Keratinocyte (primary cell): ENCODE measurements at places on chromosomes 7 and 10. TPM values are rescaled to one million over a fixed set of nuclear protein-coding genes. Genes with fewer than 3 reads are reported as not detected.

- DNase-seq: no peak
- peak overlapping the region; percentile 10 for H3K27ac ChIP-seq
- no peak overlapping the region for H3K4me3 ChIP-seq
- H3K36me3 ChIP-seq: no peaks in the 10 kb centered on the region
- H3K27me3 ChIP-seq: no peaks in the 10 kb centered on the region
- H3K4me1 ChIP-seq: peaks cover 25% of the 10 kb centered on the region
Observed at GRCh38 chr7:35035511-35035961, 1.7 kb downstream of the DPY19L1 start.

The CALCR gene
- not detected in 3 replicates for polyA plus RNA-seq

DNA sequence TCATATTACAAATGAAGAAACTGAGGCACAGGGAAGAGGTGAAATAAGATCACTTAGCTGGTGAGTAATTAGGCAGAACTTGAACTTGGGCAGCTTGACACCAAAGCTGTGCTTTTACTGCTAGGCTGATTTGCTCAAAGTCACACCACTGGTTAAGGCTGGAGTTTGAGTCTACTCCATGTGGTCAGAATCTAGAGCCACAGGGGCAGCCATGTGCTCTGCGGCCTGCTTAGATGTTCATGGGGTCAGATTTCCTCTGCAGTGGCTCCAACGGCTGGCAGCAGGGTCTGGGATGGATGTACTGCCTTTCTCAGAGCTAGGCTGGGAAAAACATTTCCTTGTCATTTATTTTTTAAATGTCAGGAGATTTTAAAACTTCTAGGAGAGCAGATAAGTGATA, 417.5 kb downstream of the KCNMA1 start:
- no peaks in the 10 kb centered on the region for H3K27me3 ChIP-seq
- no peak overlapping the region for H3K27ac ChIP-seq
- H3K36me3 ChIP-seq: no peaks in the 10 kb centered on the region
- H3K4me3 ChIP-seq: no peak overlapping the region
- DNase-seq: no peak

The DIP2C gene
- 1.0 to 2.0 TPM (median 1.3 TPM) in 3 replicates for polyA plus RNA-seq

- no peak for DNase-seq
- H3K27ac ChIP-seq: no peak overlapping the region
Observed at GRCh38 chr7:83015916-83016315, 146.8 kb downstream of the PCLO start.

DNA sequence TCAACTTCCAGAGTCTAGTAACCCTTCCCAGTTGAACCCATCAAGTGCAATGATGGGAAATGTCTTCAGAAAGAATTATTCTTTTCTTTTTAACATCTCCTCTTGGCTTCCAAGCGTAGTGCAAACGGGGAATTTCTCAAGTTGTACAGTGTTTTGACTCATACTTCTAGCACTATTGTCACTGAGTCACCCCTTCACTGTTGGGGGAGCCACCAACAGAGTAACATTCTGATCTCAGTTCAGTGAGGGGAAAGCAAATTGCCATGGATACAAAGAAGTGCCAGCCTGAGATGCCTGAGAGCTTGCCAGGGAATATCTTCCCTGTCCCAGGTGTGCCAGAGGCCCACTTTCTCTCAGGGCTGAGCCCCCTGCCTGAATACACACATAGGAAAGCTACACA, 31.0 kb downstream of the CYP3A5 start:
- no peak overlapping the region for H3K27ac ChIP-seq
- H3K4me1 ChIP-seq: no peaks in the 10 kb centered on the region
- DNase-seq: no peak
- H3K36me3 ChIP-seq: peaks cover 3% of the 10 kb centered on the region
- no peaks in the 10 kb centered on the region for H3K27me3 ChIP-seq

DNA sequence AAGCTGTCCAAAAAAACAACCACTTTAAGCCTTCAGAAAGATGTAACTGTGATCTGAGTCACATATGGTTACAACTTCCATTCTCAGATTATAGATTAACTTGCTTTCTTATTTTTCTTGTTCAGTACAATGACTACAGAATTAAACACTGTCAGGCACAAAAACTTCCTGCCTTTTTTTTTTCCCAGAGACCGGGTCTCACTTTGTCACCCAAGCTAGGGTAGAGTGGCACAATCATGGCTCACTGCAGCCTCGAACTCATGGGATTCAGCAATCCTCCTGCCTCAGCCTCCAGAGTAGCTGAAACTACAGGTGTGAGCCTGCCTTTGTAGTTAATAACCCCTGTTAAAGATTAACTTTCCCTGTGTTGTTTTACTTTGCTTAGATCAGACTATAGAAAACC, 163.2 kb downstream of the AVL9 start:
- no peaks in the 10 kb centered on the region for H3K27me3 ChIP-seq
- DNase-seq: no peak
- H3K4me3 ChIP-seq: no peak overlapping the region
- no peak overlapping the region for H3K27ac ChIP-seq
- peaks cover 3% of the 10 kb centered on the region for H3K4me1 ChIP-seq

GRCh38 chr7:31894308-31894707, 175.9 kb downstream of the PDE1C start:
- no peak overlapping the region for H3K4me3 ChIP-seq
- H3K36me3 ChIP-seq: no peaks in the 10 kb centered on the region
- H3K27ac ChIP-seq: no peak overlapping the region

- H3K27ac ChIP-seq: no peak overlapping the region
- DNase-seq: no peak
- no peaks in the 10 kb centered on the region for H3K27me3 ChIP-seq
- H3K36me3 ChIP-seq: peaks cover 3% of the 10 kb centered on the region
Observed at GRCh38 chr7:158865462-158865922, 9.1 kb downstream of the DYNC2I1 start.

DNA sequence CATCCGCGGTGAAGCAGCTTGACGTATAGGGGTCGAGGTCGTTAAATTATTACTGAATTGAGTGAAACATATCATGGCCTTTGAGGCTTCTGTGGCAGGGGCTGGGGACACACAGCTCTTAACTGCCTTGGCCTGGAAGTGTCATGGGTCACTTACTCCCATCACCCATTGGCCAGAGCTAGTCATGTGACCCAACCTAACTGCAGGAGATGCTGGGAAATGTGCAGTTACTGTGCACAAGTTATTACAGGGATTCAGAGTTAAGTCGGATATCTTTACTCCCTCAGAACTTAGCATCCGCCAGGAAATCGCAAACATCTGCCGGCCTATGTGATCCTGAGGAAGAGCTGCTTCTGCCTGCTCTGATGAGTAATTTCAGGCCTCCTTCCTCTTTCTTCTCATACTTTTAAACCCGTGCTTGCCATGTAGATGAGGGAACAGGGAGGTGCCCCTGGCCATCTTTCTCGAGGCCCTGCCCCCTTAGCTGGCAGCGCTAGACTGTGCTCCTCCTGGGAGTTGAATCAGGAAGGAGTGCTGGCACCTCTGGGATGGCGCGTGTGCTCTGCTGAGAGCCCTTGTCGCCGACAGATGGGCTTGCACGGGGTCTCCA, 203.6 kb downstream of the TCF7L2 start:
- no peak overlapping the region for H3K27ac ChIP-seq
- peaks cover 14% of the 10 kb centered on the region for H3K36me3 ChIP-seq
- H3K27me3 ChIP-seq: no peaks in the 10 kb centered on the region
- no peak overlapping the region for H3K4me3 ChIP-seq

DNA sequence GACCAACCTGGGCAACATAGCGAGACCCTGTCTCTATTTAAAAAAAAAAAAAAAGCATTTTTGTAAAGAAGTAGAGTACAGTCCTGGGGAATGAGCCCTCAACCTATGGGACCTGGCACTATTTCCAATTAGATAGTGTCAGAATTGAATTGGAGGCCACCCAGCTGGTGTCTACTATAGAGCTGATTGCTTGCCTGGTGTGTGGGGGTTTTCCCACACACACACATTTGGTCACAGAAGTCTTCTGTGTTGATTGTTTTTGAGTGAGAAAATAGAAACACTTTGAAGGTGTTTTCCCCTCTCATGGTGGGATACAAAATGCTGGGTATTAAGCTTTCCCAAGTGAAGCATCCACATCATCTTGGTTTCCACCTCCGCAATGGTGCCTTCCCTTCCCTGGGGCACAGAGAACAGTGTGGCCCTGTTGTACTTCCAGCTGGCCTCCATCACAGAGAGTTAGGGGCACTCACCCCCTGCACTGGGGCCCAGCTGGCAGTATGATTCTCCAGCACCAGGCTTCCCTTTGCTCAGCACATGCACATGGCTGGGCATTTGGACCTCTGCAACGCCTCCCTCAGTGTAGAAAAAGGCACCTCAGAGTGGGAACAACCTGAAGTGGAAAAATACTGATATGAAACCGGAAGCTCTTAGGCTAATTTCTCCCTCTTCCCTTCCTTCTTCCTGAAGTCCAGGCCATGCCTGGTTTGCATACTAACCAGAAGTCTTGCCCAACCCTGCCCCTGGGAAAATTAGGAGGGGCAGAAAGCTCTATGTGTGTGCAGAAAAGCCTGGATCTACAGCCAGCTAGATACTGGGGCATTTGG, 10.7 kb upstream of the NFKB2 start:
- no peaks in the 10 kb centered on the region for H3K4me1 ChIP-seq
- H3K36me3 ChIP-seq: peaks cover 25% of the 10 kb centered on the region
- no peaks in the 10 kb centered on the region for H3K27me3 ChIP-seq
